ENCODE measurements at places on chromosomes 4 and X.

- no peak for DNase-seq
Observed at GRCh38 chrX:16658284-16658683, 8.3 kb downstream of the S100G start.

DNA sequence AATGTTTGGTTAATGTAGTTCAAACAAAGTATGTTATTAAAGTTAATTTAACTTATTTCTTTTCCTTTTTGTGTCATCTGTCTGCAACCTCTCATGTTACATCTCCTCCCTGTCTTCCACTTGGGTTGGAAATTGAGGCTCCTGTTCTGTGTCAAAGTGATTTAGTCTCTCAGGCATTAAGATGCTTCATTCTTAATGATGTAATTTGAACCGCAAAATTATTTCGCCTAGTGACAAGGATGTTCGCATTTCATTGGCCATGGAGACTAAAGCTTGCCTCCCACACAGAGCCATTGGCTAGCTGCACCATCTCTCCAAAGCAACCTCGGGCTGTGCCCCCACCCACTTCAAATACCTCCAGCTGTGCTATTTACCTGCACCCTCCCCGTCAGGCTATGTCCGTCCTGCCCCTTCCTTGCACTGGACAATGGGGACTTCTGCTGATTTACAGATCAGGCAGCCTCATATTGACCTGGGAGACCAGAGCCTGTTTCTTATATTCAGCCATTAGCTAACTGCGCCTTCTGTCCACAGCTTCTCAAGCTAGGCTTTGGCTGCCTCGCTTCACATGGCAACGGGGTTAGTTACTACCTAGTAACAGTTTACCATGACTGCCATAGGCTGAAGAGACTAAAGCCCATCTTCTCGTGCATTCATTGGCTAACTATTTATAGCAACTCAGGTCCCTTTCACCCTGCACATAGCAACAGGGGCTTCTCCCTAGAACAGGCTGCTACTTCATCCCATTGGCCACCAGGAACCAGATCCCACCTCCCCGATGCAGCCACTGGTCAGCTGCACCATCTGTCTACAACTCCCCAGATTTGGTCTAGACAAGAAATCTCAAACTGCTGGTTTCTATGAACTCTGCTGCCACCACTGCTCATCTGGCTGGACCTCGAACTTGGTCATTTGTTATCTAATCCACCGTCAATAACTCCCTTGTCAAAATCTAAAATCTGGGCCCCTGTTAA is 8.6 kb upstream of the ZNF157 start:
- peak; percentile 6 for DNase-seq

GRCh38 chr4:7571701-7572100 is 137.0 kb upstream of the PSAPL1 start:
- DNase-seq: no peak

DNA sequence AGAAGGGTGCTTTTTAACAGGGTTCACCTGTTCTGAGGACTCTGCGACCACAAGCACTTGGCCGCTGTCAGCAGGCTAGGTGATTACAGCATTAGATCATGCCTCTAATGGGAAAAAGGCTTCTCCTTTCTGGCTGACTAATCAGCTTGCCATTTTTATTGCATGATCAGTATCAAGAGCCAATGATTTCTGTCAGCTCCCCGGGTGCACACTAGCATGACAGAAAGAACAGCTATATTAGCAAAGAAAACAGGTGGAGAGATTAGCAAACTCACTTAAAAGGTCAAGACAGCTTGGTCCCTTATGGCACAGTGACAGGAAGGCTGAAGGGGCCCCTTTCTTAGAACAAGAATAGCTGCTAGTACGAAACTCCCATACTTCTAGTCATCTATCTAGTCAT is 170.0 kb downstream of the SMIM20 start:
- peak; percentile 41 for DNase-seq

GRCh38 chr4:139514382-139515059 is 41.5 kb downstream of the SETD7 start:
- no peak for DNase-seq

GRCh38 chr4:2067446-2068197 is 8.5 kb downstream of the NAT8L start:
- DNase-seq: no peak

DNA sequence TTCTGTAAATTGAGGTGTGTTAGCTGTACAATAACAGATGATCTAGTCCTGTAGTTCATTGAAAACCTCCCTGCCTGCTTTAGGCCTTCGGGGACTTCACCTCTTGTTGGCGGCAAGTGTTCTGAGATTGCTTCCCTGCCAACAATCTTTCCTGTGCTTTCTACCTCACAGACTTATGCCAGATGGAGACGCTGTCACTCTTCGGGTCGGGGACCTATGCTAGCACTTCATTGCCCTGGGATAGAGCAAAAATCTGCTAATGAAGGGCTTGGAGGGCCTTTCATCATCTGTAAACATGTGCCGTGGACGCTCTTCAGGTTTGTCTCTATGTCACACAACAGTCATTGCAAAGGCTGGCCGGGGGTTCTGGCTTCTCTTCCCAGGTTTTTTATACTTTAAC is 4.7 kb upstream of the PDLIM3 start:
- no peak for DNase-seq

DNA sequence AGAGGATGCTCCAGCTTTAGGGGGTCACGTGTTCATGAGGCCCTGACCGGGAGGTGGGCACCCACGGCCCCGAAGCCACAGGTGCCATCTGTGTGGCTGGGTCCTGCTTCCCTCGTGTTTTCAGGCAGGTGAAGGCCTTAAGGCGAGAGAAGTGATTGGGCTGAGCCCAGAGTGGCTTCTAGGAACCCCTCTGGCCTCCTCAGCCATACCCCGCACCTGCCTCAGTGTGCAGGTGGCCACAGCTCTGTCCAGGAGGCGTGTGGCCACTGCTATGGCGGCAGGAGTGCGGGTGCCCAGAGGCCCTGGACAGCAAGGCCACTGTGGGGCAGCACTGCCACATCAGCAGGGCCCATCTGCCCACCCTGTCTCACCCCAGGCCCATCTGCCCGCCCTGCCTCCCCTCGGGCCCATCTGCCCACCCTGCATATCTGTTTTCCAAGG is 25.0 kb downstream of the NKX1-1 start:
- no peak for DNase-seq

DNA sequence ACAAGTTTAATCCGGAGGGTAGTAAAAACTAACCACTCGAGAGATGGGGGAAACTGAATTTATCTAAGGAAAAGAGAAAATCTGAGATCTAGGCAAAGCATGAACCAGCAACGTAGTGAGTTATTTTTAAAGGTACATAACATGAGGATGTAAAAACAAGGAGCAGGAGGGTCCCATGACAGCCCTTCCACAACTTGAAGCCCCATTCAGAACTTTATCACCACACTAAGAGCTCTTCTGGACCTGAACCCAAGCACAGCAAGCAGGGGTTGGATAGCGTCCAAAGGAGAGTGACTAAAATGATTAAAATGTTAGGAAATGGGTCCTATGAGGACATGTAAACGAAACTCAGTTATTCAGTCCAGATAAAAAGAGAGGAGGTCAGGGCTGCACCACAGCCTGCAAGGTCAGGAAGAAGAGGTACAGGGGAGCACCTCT is 16.2 kb downstream of the SH3RF1 start:
- no peak for DNase-seq

DNA sequence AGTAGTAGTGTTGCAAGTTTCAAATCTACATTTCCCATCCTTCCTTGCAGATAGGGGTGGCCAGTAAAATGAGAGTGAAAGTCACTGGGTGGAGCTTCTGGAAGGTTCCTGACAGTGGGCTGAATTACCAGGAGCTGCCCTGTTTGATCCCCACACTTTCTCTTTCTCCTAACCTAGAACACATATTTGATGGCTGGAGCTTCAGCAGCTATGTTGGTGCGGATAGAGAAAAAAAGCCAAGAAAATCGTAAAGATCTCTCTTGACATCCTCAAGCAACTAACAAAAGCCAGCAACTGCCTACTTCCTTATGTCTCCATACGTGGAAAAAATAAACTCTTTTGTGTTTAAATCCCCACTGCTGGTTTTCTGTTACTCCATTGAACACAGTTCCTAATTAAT is 32.2 kb downstream of the ZNF275 start:
- DNase-seq: no peak

GRCh38 chr4:16865897-16866283 is 32.6 kb downstream of the LDB2 start:
- no peak for DNase-seq

DNA sequence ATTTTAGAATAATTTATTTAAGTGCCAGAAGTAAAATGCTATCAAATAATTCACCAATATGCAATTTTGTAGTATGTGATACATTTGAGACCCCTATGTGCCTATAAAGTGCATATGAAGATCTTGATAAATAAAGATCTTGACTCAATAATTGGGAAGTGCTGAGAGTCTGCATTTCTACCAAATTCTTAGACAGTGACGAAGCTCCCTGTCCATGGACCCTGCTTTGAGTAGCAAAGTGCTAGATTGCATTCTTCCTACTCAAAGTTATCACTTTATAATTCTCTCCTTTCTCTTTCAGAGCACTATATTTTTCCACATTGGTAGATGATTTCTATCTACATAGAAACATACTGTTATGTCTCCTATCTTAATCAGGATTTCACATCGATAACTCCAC is 1393.9 kb downstream of the ARAP2 start:
- no peak for DNase-seq

DNA sequence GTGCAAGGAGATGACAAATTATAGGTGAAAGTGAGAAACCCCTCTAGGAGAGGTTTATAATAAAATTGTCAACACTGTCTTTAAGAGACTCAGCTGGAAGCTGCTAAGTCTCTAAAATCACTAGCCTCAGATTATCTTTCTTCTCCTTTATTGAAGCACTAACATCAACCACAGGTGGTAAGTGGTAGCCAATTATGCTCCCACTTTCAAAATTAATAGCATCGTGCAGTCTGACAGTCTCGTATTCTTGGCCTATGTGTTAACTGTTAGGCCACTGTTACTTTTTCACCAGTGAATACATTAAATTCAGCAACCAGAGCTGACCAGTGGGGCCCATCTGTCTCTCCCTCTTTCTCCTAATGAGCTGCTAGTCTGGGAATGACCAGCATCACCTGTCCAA is 674.1 kb downstream of the RAPGEF2 start:
- DNase-seq: no peak

DNA sequence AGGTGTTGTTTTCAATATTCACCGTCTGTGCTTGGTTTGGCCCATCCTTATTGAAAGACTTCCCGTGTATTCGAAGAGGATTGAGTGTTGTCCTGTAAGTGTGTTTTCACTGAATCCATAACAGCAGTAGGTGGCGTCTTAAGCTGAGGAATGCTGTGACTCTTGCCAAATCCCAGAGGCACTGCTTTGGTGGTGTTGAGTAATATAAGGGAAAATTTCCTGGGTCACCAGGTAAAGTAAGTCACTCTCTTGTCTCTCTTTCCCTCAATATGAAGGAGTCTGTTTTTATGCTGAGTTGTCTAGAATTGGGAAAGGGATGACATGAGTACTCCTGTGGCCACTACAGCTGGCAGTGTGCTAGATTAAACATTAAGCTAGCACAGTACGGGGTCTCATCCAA is 146.7 kb upstream of the ZXDB start:
- no peak for DNase-seq

DNA sequence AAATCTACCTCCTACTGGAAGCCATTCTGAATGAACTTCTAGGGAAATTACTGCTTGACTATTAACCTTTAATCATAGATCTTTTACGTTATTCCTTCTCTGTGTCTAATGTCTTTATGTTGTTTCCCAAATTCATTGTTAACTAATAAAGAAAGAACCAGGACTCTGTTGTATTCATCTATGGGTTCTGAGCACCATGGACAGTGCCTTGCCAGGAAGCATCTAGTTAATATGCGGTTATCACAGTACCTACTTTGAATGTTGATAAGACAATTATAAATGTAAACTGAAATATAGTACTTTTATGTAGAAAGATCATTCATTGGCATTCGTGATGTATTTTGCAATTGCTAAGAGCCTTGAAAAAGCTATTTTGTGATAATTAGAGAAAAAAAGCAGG is 23.8 kb downstream of the NWD2 start:
- no peak for DNase-seq

GRCh38 chrX:105121186-105121585 is 99.3 kb downstream of the TEX13A start:
- DNase-seq: no peak

GRCh38 chr4:77232653-77233052 is 75.6 kb downstream of the CCNG2 start:
- peak; percentile 2 for DNase-seq

- DNase-seq: peak; percentile 9
Observed at GRCh38 chrX:20181598-20182329, 40.1 kb upstream of the EIF1AX start.

GRCh38 chrX:38004046-38004445 is 2.3 kb upstream of the SYTL5 start:
- DNase-seq: no peak

DNA sequence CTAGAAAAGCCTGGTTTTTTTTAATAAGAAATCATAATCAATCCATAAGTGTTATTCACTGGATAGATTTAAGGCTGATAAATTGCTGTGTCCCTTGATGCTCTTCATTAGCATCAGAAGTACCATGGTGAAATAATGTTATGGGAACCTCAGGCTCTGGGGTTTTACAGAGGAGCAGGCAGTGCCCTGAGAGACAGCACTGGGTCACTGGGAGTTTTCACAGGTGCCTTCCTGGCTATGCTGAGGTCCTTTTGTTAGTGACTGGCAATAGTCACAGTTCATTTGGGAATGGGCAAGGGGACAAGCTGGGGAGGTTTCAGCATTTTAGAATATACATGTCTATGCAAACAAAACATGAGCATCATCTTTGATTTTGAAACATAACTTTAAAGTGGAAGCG is 38.6 kb downstream of the ANK2 start:
- no peak for DNase-seq

DNA sequence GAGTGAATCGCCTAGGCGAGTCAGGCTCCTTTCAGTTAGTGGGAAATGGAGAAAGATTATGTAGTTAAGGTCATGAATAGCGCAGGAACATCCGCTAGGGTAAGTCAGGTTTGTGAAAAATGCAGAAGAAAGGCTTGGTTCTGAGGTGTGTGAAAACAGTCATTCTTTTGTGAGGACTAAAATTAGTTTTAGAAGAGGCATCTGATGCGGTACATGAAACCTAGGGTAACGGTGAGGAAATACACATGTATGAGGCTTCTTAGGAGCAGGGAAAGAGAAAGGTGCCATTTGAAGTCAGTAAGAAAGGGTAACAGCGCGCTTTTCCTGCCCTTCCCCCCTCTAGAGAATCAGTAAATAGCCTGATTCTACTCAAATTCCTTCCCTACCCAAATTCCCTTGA is 570 bp upstream of the RNF128 start:
- DNase-seq: no peak

DNA sequence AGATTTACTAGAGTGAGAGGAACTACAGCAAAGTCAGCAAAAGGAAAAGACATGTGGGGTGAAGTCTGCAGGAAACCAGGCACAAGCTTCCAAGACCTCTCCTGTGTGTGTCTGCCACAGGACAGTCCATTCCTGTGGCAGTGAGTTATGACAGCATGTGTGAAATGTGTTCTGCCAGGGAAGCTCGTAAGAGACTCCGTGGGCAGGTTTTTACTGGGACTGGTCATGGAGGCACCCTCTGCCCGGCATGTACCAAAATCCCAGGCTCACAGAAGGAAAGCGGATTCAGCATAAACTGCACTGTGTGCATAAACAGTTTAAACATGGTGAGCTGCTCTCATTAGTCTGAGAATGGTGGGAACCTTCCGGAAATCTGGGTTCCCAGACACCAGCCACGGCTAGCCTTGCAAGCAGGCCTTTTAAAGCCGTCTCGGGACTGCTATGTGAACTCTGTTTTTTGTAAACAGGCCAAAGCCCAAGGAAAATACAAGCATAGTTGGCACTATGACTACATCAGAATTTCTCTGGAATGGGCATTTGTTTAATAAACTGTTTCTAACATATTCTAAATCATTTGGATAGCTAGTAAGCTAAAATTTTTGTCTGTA is 288.5 kb downstream of the TENM3 start:
- no peak for DNase-seq
